GM12892 (cell line): ENCODE measurements at places on chromosomes 12 and 14.

- DNase-seq = peak; percentile 68
Observed at GRCh38 chr12:52358575-52359350, 8.5 kb downstream of the KRT85 start.

GRCh38 chr12:73186272-73186671, 914.1 kb downstream of the TRHDE start:
- no peak for DNase-seq

- DNase-seq = no peak
Observed at GRCh38 chr14:60807971-60808370, 73.4 kb downstream of the MNAT1 start.

DNA sequence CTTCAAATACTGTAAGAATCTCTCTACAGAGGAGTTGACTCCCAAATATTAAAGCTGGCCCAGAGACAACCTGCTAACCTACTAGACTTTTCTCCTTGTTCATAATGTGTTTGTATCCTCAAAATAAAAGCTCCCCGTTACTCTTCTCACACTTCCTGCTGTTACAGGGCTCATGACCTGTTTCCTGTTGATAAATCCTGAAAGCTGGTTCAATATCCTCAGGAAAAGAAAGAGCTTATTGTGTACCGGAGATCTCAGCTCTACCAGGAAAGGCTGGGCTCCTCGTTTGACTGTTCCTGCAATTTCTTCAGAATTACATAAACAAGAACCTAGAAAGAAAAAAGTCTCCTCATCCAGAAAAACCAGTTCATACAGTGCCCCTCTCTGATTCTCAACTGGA, 30.8 kb downstream of the CLEC1A start:
- no peak for DNase-seq

DNA sequence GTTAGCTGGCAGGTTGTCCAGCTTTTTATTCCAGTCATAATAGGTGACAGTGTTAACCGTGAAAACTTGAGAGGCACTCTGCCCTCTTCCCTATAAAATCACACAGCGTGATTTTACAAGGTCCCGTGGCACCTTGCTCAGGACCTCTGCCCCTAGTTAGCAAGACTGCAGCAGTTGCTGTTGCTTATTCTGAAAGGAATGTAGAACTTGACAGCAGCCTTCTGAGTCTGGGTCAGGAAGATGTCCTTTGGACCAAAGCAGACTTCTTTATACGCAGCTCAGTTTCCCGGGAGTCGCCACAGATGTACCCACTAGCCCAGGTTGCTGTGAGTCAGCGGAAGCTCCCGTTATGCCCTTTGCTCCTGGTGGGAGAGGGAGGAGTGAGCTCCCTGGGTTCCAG, 13.2 kb downstream of the PRKAB1 start:
- DNase-seq = no peak

DNA sequence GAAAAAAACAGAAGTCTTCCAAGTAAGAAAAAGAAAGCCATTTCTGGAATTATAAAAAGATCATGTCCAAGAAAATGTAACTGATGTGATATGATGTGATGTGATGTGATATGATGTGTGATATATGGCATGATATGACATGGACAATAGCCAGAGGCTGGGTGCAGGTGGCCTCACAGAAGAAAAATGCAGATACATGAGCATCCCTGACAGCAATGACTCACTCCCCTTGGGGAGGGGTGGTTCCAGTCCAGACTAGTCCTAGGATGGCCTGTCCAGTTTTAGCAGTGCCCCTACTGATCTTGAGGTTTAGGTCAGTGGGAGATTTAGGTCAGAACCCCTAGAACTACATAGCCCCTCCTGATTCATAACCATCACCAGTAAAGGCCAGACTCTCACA, 3.5 kb upstream of the RHOJ start:
- no peak for DNase-seq
